ENCODE measurements at places on chromosomes 12 and 14.

- DNase-seq: no peak
Measured at GRCh38 chr12:28925719-28926376, 223.2 kb upstream of the FAR2 start.

DNA sequence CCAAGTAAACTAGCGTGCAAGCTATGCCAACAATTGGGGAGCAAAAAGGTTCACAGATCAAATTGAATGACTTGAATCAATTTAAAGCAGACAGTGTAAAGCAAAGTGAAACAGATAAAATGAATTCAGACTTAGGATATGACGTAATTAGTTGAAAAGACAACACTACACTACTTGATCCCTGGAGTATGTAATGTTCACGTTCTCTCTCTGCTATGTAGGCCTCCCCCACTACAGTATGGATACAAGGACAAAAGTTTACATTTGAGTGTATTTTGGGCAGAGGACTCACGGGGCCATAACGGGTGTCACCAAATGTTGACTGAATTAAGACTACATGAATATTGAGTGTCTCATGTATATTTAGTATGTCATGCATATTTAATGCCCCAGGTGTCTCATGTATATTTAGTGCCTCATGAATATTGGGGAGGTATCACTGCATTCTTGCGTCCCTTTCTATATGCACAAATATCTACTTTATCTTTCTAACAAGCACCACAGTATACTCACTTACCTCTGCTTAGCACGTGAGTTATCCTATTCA lies 44.5 kb downstream of the RERGL start:
- no peak for DNase-seq

DNA sequence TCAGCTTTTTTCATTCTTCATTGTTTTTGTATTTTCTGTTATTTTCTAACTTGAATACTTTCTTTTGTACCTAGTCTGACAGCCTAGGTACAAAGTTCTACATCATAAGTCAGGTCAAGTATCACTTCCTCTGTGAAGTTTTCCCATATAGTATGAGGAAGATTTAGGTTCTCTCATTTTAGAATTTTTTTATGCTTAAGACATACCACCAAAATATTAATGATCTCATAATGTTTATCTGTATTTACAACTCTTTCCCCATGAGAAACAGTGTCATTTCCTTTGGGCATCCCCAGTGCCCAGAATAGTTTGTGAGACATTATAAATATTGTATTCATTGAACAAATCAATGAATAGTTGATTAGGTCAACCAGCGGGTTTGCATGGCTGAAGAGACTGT lies 3.1 kb upstream of the ATF7IP start:
- DNase-seq: no peak

DNA sequence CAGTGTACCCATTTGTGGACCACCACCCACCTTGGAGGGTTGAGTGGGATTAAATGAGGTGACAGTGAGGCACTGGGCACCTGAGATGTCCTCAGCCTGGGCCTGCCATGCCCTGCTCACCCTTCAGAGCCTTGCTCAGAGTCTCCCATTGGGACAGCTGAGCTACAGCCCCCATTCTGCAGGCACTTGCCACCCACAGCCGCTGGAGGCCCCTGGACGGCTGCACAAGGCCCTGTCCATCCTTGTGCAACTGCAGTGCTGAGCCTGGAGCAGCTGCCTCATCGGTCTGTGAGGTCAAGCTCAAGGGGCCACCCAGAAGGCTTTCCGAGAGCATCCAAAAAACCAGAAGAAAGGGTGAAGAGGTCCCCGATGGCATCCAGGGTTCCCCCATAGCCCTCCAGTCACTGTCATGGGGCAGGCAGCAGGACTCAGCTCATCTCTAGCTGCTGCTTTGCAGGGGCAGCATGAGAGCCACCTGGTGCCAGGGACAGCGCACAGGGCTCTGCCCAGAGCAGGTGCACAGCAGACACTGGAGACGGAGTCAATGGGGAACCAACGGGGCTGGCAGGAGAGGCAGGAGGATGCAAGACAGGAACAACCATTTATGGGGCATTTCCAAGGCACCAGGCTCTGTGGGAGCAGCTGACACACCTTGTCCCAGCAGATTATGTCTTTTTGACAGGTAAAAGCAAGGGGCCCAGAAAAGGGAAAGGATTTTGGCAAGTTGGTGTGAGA lies 84.6 kb downstream of the ARL6IP4 start:
- DNase-seq: no peak

GRCh38 chr12:124457287-124458219 lies 109.9 kb downstream of the NCOR2 start:
- DNase-seq: no peak

DNA sequence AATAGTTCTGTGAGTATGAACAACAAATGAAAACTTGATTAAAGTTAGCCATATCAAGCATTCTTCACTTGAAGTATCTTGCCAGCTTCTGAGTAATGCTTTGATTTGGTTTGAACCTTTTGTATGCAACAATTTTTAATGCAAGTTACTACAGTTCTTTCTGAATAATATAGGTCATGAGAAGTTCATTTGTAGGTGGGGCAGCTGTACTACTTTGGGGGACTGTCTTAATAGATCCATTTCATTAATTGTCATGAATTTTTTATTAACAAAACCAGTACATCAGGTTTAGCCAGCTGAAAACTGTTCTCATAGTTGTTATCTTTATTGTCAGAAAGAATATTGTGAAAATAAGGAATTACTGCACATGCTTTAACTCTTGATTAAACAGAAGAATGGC lies 142.7 kb downstream of the FOXA1 start:
- DNase-seq: no peak

DNA sequence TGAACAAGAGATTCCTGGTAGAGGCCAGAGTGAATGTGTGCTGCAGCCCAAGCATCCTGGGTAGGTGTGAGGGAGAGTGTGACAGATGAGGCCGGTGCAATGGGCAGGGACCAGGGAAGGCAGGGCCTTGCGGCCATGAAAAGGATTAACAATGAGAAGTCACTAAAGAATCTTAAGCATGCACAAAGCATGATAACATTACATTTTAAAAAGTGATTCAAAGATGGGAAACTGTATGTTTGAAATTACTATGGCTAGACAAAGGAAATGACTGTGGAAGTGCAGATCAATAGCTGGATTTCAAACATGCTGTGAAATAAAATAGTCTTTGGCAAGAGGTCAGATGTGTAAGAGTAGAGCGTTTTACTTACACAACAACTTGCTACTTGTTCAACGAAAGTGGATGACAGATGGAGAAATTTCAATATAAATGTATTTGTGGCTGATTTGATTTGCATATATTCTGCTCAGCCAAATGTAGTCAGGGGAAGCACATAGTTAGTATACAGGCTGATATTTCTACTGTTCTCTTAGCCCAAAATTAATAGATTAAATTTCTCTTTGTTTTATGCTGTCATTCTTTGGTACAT lies 175.5 kb downstream of the CCDC59 start:
- DNase-seq: no peak

DNA sequence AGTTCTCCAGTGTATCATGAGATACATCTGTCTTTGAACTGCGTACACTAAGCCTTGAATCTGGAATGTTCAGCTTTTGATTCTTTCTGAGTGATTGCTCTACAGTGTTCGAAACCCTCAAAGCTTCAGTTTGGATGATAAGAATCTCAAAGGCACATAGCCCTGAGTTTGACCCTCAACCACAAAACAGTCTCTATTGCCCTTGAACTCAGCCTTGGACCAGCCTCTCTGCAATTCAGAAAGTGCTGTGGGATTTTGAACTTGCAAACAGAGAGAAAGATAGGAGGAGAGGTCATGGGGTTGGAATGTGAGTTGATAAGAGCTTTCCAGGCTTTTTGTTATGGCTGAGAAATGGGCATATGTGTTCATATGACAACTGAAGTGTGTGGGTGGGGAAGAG lies 100.3 kb downstream of the MYRFL start:
- no peak for DNase-seq

- DNase-seq: no peak
Measured at GRCh38 chr14:94342334-94342934, 19.3 kb upstream of the SERPINA6 start.

- DNase-seq: no peak
Measured at GRCh38 chr14:54975856-54976255, 51.0 kb downstream of the WDHD1 start.

GRCh38 chr12:65100140-65100539 lies 21.0 kb downstream of the WIF1 start:
- no peak for DNase-seq

- DNase-seq: no peak
Measured at GRCh38 chr12:95385246-95386035, 88.5 kb upstream of the METAP2 start.

- peak; percentile 38 for DNase-seq
Measured at GRCh38 chr14:91138511-91139359, 24.9 kb downstream of the DGLUCY start.

GRCh38 chr12:12010277-12011039 lies 60.3 kb upstream of the BCL2L14 start:
- DNase-seq: no peak

DNA sequence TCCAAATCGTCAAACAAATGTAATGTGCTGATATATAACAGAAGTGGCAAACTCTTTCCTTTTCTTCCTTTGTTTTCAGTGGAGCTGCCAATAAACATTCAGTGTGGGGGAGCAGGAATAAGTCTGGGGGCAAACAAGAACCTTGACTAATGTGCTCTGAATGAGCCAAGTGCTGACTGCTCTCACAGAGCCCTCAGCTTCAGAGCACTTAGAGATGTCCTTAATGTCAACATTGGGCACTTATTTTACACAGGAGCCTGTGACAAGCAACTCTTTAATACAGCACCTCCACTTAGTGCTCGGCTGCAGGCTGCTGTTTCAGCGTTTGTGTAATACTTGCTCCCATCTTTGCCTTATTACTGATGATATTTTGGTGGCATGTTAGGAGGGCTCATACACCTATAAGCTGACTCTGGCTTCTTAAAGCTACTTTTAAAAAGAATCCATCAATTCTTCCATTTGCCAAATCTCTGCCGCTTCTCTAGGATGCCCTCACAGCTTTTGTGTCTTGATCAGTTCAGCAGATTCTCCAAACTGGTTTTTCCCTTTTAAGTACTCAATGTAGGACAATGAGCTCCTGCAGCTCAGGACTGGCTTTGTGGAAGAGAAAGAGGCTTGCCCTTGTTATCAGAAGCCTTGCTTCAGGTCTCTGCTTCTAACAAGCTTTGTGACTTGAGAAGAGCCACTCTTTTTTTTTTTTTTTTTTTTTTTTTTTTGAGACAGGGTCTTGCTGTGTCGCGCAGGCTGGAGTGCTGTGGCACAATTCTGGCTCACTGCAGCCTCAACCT lies 206.6 kb downstream of the MON2 start:
- DNase-seq: no peak

DNA sequence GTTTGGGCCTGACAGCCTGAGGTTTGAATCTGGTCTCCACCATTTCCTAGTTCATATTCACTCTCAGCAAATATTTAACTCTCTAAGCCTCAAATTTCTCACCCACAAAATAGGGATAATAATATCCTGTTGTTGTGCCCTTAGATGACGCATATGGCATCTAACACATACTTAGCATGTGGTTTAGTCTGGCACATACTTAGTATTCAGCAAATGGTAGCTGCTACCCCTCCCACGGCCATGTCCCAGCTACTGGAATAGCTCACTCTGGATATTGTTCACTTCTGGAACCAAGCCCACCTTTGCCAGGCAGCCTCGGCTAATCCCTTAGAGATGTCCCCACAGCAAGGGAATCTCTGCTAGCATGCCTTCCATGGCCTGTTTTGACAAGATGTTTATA lies 53.3 kb downstream of the BICD1 start:
- no peak for DNase-seq

GRCh38 chr12:53205747-53206419 lies 1.2 kb downstream of the ITGB7 start:
- no peak for DNase-seq

- peak; percentile 27 for DNase-seq
Measured at GRCh38 chr12:75602106-75602505, 90.7 kb upstream of the KRR1 start.

GRCh38 chr12:1798641-1799020 lies 21.7 kb upstream of the LRTM2 start:
- DNase-seq: no peak

GRCh38 chr12:20206410-20206809 lies 161.9 kb upstream of the PDE3A start:
- no peak for DNase-seq

GRCh38 chr14:21106176-21106497 lies 5.3 kb downstream of the TMEM253 start:
- no peak for DNase-seq

DNA sequence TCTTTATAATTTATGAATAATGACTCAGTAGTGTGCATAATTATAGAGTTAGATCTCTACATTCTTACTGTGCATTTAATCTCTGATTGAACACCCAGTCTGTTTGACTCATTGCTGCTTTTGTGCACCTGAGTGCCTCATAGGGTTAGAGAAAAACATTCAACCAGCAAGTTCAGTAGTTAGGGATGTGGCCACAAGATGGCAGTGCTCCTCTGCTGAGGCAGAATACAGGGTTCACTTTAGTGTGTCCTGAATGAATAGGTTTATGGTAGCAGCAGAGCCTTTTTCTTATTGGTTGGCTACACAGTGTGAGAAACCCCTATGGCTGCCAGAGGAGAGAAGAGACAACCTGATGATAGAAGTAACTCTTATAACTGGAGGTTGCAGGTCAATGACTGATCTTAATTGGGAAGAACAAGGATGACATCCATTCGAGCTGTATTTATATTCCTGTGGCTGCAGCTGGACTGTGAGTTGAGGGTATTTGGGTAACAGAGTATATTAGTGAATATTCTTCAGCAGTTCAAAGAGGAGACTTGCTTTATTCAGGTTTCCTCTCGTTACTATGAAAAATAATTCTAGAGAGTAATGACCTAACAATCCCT lies 194.9 kb upstream of the OR4E1 start:
- peak; percentile 33 for DNase-seq

GRCh38 chr14:73745571-73746519 lies 31.7 kb upstream of the PNMA1 start:
- peak; percentile 54 for DNase-seq

DNA sequence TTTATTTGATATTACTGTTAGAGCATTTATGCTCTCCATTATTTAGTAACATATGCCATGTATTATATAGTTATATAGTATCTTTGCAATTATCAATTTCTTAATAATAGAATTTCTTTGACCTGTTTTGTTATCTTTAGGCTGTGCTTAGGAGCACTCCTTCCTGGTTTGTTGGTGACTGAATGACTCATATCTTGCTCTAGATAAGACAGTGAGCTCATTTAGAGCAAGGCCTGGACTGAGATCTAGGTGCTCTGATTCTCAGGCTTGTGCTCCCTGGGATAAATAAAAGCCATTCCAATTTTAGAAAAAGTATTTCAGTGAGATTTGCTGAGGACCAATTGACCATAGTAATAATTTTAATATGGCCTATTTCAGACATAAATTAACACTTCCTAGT lies 951.2 kb downstream of the FLRT2 start:
- DNase-seq: no peak
